Heart right ventricle (tissue), 16 donors: ENCODE measurements at places on chromosomes 7 and 10. TPM values are rescaled to one million over a fixed set of nuclear protein-coding genes. Genes with fewer than 3 reads are reported as not detected.

- DNase-seq, result no peak
- H3K27ac ChIP-seq, result no peak overlapping the region
- peaks cover 25% of the 10 kb centered on the region for H3K4me1 ChIP-seq
Observed at GRCh38 chr7:1237704-1238255, 5.1 kb downstream of the UNCX start.

ZNF365 gene
- 0.13 TPM for total RNA-seq

GRCh38 chr10:118723466-118723865 is 31.3 kb downstream of the CACUL1 start:
- H3K27me3 ChIP-seq, result no peaks in the 10 kb centered on the region
- DNase-seq, result no peak
- no peak overlapping the region for H3K27ac ChIP-seq
- no peak overlapping the region for H3K4me3 ChIP-seq

GRCh38 chr7:129468547-129468946 is 33.8 kb upstream of the SMKR1 start:
- H3K4me3 ChIP-seq, result no peak overlapping the region
- no peak overlapping the region for H3K27ac ChIP-seq
- no peaks in the 10 kb centered on the region for H3K27me3 ChIP-seq
- DNase-seq, result no peak
